Activated CD4-positive, alpha-beta T cell treated with anti-CD3 and anti-CD28 coated beads, Interleukin-2, amount 50 U/mL, for 4 hours (primary cell): ENCODE measurements at places on chromosomes 5 and 9.

- DNase-seq: no peak
Measured at GRCh38 chr5:76489877-76490688, 87.0 kb downstream of the IQGAP2 start.

- DNase-seq: no peak
Measured at GRCh38 chr5:176342766-176343458, 18.7 kb downstream of the KIAA1191 start.

DNA sequence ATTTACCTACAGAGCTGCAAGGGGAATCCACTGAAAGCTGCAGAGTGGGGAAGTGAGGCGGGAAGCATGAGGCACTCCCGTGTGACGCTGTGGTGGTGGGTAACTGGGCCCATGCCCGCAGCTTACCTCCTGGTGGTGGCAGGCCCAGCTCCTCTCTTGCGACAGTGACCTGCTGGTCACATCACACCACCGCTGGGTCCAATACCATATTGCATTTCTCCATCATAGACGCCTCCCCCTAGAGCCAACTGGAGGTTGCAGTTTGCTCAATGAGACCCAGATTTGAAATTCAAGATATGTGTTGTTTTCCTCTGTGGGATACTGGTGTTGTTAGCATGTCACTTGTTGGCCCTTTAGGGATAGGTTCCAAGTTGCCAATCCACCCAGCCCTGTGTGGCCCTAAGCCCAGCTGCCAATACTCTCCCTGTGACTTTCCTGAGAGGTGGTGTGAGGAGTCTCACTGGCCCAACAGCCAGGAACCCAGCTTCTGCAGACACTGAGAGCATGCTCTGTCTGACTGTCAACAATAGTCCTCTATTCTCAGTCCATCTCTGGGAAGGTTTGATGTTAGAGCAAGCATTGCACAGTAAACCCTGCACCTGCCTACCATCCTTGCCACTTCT is 428.3 kb downstream of the GADD45G start:
- no peak for DNase-seq

DNA sequence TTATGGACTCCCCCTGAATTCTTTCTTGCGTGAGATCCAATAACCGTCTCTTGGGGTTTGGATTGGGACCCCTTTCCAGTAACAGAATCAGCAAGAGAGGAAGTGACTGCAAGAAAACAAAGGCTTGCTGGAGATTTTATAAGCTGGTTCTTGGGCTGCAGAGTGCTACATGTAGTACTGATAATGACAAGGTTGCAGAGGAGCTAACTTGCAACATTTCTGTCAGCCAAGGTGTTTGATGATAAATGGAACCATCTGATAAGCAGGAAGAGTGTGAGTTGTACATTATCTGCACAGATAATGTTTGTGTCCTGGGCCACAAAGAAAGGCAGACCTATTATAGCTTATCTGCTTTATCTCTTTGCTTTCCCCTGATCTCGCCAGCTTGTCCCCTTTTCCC is 37.1 kb downstream of the DNAJB5 start:
- DNase-seq: no peak

- DNase-seq: no peak
Measured at GRCh38 chr5:66169534-66169933, 25.4 kb downstream of the SREK1 start.
